Aorta (tissue), 5 donors: ENCODE measurements at places on chromosomes 12 and 14. TPM values are rescaled to one million over a fixed set of nuclear protein-coding genes. Genes with fewer than 3 reads are reported as not detected.

CCDC175 gene
- total RNA-seq: 0.71 TPM

LRRC10 gene
- not detected for total RNA-seq

MYO1H gene
- not detected for total RNA-seq

MIP gene
- not detected for total RNA-seq

RNF212B gene
- not detected for total RNA-seq

GRCh38 chr12:26122061-26122680 lies 2.7 kb downstream of the BHLHE41 start:
- DNase-seq: peak; percentile 60

DNA sequence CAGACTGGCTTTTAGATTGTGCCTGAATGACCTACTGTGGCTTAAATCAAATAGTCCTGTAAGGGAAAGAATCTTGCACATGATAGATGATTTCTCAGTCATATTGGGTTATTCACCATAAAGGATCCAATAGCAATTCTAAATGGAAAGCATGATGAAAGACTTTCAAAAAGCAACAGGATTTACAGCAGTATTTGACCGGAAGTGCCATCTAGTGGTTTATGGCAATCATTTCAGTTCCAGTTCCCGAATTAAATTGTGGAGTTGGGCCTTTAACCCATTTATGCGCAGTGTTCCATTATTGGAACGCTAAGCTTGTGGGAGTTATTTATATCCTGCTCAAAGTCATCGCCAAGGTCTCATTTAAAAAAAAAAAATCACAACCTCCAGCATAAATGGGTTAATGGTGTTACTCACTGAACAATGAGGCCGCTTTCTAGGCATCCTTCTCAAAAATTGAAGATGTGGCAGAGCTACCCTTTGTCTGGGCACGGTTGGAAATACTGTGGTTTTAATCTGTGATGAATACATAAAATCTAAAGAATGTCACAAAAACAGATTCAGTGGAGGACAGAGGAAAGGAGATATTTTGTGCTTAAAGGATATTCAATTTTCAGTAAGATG lies 60.8 kb upstream of the REP15 start:
- DNase-seq: no peak

DNA sequence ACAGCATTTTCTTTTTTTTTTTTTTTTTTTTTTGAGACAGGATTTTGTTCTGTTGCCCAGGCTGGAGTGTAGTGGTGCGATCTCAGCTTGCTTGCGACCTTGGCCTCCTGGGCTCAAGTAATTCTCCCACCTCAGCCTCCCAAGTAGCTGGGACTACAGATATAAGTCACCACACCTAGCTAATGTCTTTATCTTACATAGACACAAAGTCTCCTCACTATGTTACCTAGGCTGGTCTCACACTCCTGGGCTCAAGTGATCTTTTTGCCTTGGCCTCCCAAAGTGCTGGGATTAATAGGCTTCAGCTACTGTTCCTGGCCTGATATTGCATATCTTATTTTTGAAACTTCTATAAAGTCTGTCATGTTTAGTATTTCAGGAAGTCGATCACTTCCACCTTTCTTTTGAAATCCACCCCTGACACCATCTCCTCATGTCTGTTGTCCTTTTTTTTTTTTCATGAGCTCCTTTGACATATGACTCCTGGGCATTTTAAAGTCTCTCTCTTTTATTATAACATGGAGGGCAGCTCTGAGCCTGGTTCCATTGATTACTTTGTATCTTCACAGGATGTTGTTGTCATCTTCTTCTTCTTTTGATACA lies 5.9 kb upstream of the A2ML1 start:
- no peak for DNase-seq

GRCh38 chr14:76307786-76308780 lies 67.9 kb upstream of the ESRRB start:
- DNase-seq: no peak

DNA sequence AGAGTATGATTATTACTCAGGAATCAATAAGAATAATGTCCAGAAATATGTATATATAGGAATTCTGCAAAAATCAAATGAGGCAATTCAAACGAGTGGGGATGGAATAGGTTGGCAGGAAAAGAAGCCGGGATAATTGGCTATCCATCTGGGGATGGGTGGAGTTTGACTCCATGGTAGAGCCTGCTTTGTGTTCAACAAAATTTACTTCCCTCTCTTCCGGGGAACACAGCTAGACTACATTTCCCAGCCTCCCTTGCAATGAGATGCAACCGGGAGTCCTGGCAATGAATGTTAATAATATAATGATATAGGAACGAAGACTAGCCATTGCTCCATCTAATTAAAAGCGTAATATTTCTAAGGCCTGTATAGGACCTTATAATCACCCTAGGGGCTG lies 146.6 kb downstream of the EFCAB11 start:
- DNase-seq: no peak

GRCh38 chr12:26340649-26341048 lies 145.3 kb downstream of the SSPN start:
- DNase-seq: no peak
